ENCODE measurements at places on chromosomes 1 and 21. TPM values are rescaled to one million over a fixed set of nuclear protein-coding genes. Genes with fewer than 3 reads are reported as not detected.

DNA sequence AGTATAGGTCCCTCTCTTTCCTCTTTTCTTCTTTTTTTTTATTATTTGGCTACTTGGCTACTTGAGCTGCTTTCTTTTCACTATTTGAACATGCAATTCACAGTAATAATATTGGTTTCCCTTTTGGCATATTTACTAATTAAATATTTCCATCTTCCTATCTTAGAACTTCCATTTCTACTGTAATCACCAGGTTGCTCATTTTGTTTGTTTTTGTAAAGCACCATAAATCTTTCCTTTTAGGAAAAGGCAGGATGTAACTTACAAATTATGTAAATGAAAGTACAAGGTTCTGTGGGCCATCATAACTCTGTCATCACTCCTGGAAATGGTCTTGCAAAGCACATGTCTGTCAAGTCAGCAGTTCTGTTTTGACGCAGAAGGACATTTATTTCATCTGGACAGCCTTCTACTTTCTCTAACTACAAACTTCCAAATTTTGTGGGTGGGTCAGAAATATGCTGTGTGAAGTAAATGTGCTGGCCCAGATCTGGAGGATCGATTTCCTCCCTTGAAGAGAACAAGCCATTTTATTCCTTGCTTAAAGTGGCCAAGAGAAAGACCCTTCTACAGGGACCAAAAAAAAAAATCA, 71.7 kb upstream of the TNFSF18 start:
- no peaks in the 10 kb centered on the region for H3K36me3 ChIP-seq
- H3K27me3 ChIP-seq = no peaks in the 10 kb centered on the region
- peaks cover 35% of the 10 kb centered on the region for H3K4me1 ChIP-seq

GRCh38 chr1:5827516-5827915, 164.7 kb downstream of the NPHP4 start:
- H3K4me3 ChIP-seq = no peak overlapping the region
- no peak overlapping the region for H3K27ac ChIP-seq
- no peak for DNase-seq
- no peaks in the 10 kb centered on the region for H3K4me1 ChIP-seq
- H3K36me3 ChIP-seq = no peaks in the 10 kb centered on the region

- peak; percentile 59 for DNase-seq
- H3K27ac ChIP-seq = no peak overlapping the region
- H3K4me3 ChIP-seq = no peak overlapping the region
- no peaks in the 10 kb centered on the region for H3K4me1 ChIP-seq
Observed at GRCh38 chr1:220680085-220680687, 10.0 kb upstream of the C1orf115 start.

DNA sequence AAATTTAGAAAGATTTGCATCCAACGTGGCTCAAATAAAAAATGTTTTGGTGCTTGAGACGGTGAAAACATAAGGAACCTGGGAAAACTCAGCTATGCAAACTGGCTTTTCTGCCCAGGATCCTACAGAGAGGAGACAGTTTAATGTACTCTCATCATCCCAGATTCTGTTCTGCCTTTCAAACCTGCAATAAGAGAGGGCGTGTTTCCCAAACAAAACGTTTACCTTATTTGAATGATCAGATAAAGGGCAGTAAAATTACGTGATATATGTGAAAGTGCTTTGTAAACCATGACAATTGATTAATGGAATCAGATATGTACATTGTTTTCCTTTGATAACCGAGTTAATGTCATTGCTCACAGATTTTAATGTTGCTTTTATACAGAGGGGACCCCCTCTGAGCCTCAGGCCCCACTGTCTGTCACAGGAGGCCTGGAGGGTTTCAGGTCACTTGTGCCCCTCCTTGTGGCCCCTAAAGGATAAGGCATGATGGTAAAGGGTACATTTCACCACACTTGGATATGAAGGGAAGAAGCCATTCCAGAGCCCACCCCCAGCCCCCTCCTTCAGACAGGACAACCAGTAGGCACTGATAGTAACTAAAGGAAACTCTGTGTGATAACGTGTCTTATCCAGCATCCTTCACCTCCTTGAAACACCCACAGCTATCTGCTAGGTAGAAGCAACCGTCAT, 157.6 kb downstream of the EDEM3 start:
- H3K4me3 ChIP-seq = no peak overlapping the region
- no peak overlapping the region for H3K27ac ChIP-seq

GRCh38 chr1:195197116-195197515, 1411.1 kb downstream of the KCNT2 start:
- no peaks in the 10 kb centered on the region for H3K27me3 ChIP-seq
- H3K27ac ChIP-seq = no peak overlapping the region
- no peaks in the 10 kb centered on the region for H3K4me1 ChIP-seq
- H3K4me3 ChIP-seq = no peak overlapping the region
- DNase-seq = no peak

- DNase-seq = no peak
- peaks cover 27% of the 10 kb centered on the region for H3K4me1 ChIP-seq
- peak overlapping the region; percentile 87 for H3K27ac ChIP-seq
- H3K27me3 ChIP-seq = no peaks in the 10 kb centered on the region
Observed at GRCh38 chr1:167937709-167938010, 788 bp upstream of the MPC2 start.

- peak overlapping the region; percentile 85 for H3K4me3 ChIP-seq
- DNase-seq = peak; percentile 38
- H3K36me3 ChIP-seq = peaks cover 8% of the 10 kb centered on the region
Observed at GRCh38 chr1:52032785-52033131, 852 bp downstream of the KTI12 start.

DNA sequence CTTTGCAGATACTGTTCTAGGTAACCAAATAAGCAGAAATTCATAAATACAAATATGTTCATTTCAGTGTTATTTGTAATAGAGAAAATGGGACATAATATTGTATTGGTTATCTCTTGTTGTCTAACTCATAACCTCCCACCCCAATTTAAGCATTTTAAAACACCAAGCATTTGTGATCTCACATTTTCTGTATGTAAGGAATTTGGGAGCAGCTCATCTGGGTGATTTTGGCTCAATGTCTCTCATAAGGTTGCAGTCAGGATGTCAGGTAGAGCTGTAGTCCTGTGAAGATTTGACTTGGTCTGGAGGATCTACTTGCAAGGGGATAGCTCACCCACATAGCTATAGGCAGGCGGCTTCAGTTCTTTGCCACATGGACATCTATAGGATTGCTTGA, 29.5 kb downstream of the CEP350 start:
- H3K27ac ChIP-seq = no peak overlapping the region
- DNase-seq = no peak
- H3K36me3 ChIP-seq = no peaks in the 10 kb centered on the region

- DNase-seq = no peak
- no peaks in the 10 kb centered on the region for H3K4me1 ChIP-seq
- no peaks in the 10 kb centered on the region for H3K27me3 ChIP-seq
- H3K4me3 ChIP-seq = no peak overlapping the region
- H3K36me3 ChIP-seq = no peaks in the 10 kb centered on the region
Observed at GRCh38 chr1:45999507-45999906, 132.9 kb downstream of the PIK3R3 start.

DNA sequence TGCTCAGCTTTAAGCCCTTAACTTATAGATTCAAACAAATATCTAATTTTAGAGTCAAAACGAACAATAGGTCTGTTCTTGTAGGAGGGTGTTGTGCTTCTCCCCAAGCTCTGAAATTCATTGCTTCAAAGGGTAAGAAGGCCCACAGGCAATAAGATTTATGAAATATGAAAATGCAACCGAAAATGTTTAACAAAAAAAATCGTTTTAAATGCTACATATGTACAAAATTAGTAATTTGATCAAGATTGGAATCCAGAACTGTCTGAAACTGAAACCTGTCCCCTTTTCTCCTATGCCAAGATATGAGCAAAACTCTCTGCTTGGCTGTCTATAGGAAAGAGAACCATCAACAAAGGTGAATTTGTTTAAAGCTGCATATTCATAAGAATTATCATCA, 534.3 kb downstream of the PLPP3 start:
- H3K27me3 ChIP-seq = no peaks in the 10 kb centered on the region
- DNase-seq = no peak
- H3K4me3 ChIP-seq = no peak overlapping the region
- no peak overlapping the region for H3K27ac ChIP-seq
- H3K4me1 ChIP-seq = no peaks in the 10 kb centered on the region

GRCh38 chr1:176575991-176576390, 113.0 kb downstream of the PAPPA2 start:
- DNase-seq = no peak
- H3K36me3 ChIP-seq = no peaks in the 10 kb centered on the region
- H3K27me3 ChIP-seq = no peaks in the 10 kb centered on the region
- H3K4me1 ChIP-seq = no peaks in the 10 kb centered on the region
- no peak overlapping the region for H3K4me3 ChIP-seq

DNA sequence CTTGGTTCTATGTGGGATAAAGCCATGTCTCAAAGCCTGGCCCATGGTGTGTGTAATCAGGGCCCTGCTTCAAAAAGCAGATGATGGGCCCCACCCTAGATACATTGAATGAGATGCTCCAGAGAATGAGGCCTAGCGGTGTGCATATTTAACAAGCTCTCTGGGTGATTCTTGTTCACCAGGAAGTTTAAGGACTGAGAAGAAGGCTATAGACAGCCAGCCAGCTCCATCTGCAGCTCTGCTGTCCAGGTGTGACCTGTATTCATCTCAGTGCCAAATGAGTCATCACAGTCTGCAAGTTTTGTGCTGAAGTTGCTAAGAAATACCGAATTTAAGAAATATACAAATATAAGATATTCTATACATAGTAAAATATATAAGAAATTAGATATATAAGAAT, 182.0 kb upstream of the RUNX1 start:
- no peak overlapping the region for H3K4me3 ChIP-seq
- DNase-seq = no peak
- no peaks in the 10 kb centered on the region for H3K36me3 ChIP-seq
- H3K4me1 ChIP-seq = peaks cover 31% of the 10 kb centered on the region

DNA sequence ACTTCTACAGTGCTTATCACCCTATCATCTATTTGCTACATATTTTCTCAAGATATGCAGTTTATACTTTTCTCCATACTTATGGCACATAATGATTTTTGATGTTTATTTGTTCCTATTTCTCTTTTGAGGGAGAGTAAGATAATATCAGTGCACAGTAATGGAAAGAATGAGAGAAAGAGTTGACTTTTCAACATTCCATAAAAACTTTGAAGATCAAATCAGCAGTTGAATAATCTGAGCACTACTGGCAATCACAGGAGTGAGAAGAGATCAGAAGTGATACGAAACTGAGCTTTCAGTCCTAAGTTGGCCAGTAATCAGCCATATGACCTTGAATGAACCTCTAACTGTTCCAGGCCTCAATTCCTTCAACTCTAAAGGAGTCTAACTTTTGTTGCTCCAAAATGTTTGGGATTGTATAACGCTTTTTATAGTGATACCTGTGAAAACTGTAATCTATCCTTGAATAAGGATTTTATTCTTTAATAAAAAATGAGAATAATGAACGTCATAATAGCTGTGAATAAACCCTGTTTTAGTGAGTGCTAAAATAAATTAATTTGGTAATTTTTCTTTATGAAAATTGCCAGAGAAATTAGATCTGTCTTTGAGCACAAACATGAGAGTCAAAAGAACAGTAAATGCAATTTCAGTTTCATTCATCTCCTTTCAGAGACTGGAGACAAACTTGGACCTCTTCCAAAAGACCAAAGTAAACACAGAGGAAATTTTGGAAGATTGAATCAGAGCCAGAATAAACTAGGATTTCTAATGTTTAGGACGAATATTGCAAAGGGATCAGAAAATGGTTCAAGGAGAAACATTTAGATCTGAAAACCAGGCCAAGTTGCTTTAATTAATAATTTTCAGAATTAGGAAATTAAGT, 309.9 kb downstream of the ADGRL2 start:
- no peak overlapping the region for H3K27ac ChIP-seq
- H3K4me1 ChIP-seq = no peaks in the 10 kb centered on the region
- DNase-seq = no peak
- H3K36me3 ChIP-seq = no peaks in the 10 kb centered on the region
- H3K27me3 ChIP-seq = no peaks in the 10 kb centered on the region

GRCh38 chr21:36338975-36339374, 19.0 kb downstream of the MORC3 start:
- H3K36me3 ChIP-seq = peaks cover 17% of the 10 kb centered on the region
- DNase-seq = no peak
- no peaks in the 10 kb centered on the region for H3K27me3 ChIP-seq
- no peaks in the 10 kb centered on the region for H3K4me1 ChIP-seq
- H3K4me3 ChIP-seq = no peak overlapping the region
- no peak overlapping the region for H3K27ac ChIP-seq

The TMEM240 gene
- total RNA-seq = 0.66 TPM

The TENT5C gene
- total RNA-seq = 112 TPM

The CGN gene
- total RNA-seq = 0.49 TPM

Data from B cell (primary cell).